ENCODE measurements at places on chromosomes 5 and 9.

- no peak for DNase-seq
Measured at GRCh38 chr5:1034986-1035385, 26.4 kb downstream of the NKD2 start.

DNA sequence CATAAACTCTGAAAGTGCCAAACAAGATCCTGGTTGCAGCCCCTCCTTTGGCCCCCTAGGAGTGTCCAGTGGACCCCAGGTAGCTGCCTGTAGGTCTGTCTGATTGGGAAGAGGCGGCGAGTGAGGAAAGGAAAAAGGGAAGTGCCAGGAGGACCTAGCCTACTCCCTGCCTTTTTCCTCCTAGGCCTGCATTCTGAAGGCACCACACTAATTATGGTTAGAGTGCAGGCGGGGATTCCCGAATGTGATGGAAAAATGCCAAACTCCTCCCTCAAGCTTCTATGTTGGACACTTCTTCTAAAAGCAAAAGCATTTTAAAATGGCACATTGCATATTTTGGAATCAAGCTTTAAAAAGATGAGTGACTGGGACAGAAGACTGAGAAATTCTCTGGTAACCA is 83.2 kb upstream of the SMIM15 start:
- DNase-seq: no peak

- no peak for DNase-seq
Measured at GRCh38 chr9:113125386-113126035, 25.3 kb upstream of the SLC31A2 start.

- DNase-seq: no peak
Measured at GRCh38 chr5:179201986-179202385, 141.8 kb downstream of the ZNF354C start.

DNA sequence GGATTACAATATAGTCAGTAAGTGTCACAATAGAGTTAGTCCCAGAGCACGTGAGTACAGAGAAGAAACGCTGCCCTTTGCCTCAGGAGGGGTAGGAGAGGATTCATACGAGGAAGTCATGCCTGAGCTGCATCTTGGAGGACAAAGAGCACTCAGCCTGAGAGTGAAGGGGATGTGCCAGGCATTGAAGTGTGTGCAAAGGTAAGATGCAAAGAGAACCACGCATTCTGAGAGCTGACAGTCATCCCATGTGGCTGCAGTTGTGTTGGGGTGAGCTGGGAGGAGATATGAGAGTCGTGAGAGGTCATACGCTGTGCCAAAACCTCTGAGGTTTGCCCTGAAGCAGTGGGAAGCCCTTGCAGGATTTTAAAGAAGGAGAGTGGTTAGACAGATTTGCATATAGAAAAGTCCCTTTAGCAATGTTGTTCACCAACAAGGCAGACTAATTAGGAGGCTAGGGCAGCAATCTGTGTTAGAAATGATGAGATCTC is 97.5 kb downstream of the PIP5K1B start:
- no peak for DNase-seq

DNA sequence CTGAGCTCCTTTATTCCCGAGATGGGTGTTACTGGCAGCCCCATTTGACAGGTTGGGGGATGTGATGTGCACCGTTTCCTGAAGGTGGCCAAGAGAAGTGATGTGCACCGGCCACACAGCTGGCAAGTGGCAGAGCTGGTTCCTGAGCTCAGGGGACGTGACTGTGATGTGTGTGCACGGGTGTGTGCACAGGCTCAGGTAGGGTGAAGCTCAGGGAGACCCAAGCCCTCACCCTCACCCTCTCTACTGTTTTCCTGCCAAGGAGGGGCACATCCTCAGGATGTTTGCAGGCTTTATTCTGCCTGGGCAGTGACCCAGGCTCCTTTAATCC is 56.6 kb downstream of the WWC1 start:
- no peak for DNase-seq

DNA sequence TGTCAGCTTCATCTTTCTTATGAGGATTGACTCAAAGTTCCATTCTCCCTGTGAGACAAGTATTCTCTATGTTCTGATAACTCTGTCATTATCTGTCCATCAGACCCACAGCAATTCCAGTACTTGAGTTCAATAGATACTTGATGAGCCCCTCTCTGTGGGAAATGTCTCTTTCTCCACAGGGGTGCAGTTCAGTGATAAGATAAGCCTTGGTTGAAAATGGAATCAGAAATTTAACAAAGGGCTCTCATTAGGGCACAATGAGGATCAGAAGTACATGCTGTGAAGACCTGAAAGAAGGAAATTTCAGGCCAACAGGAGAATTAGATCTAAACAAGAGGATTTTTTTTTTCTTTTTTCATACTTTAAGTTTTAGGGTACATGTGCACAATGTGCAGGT is 737.3 kb downstream of the MTRR start:
- no peak for DNase-seq

GRCh38 chr9:96154081-96154480 is 147.9 kb downstream of the HSD17B3 start:
- no peak for DNase-seq

DNA sequence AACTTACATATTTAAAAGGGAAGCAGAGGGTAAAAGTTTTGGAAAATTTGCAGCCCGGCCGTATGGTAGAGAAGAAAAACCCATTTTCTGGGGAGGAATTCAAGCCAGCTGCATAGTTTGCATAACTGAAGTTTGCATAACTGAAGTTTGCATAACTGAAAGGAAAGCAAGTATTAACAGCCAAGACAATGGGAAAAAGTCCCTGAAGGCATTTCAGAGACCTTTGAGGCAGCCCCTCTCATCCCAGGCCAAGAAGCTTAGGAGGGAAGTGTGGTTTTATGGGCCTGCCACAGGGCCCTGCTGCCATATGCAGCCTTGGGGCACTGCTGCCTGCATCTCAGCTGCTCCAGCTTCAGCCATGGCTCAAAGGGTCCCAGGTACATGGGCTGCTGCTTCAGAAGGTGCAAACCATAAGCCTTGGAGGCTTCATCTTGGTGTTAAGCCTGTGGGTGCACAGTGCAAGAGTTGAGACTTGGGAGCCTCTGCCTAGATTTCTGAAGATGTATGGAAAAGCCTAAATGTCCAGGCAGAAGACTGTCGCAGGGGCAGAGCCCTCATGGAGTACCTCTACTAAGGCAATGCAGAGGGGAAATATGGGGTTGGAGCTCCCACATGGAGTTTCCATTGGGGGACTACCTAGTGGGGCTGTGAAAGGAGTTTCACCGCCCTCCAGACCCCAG is 36.9 kb upstream of the CXCL14 start:
- DNase-seq: no peak

DNA sequence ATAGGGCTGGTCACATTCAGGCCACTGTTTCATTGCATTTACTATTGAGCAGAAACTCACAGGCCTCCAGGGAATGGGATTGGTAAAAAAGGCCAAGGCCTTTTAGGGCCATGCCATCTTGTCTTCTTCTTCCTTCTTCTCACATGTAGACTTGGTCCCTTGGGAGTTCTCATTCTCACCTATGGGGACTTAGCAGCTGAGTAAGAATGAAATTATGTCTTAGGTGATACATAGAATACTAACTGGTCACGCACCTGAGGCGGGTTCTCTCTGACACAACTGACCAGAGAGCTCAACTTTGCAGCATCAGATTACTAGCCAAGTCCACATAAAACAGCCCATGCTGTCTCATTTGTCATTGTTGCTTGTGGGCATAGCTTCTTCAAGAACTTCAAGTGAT is 641.8 kb downstream of the EFNA5 start:
- DNase-seq: no peak

- peak; percentile 38 for DNase-seq
Measured at GRCh38 chr9:134325096-134325812, 1.0 kb upstream of the RXRA start.

GRCh38 chr5:120682851-120683250 is 218.8 kb downstream of the PRR16 start:
- no peak for DNase-seq

- DNase-seq: no peak
Measured at GRCh38 chr9:84136119-84136868, 155.7 kb downstream of the RMI1 start.

DNA sequence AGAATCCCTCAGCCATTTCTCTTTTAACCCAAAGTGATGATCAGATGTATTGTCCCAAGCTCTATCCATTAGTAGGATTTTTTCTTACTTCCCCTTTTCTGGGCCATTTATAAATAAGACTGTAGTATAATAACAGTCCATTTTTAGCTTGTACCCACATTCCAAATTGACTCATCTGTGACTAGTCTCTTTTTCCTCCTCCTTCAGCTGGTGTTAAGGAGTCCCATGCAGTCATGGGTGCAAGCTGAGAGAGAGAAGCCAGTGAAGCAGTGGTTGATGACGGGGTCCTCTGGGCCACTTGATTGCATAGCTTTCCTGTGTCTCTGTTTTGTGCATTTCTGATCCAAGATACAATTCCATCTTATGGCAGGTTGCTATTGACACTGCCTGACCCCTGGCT is 476.0 kb upstream of the CD180 start:
- no peak for DNase-seq
